ENCODE measurements at places on chromosomes 5 and 9.

DNA sequence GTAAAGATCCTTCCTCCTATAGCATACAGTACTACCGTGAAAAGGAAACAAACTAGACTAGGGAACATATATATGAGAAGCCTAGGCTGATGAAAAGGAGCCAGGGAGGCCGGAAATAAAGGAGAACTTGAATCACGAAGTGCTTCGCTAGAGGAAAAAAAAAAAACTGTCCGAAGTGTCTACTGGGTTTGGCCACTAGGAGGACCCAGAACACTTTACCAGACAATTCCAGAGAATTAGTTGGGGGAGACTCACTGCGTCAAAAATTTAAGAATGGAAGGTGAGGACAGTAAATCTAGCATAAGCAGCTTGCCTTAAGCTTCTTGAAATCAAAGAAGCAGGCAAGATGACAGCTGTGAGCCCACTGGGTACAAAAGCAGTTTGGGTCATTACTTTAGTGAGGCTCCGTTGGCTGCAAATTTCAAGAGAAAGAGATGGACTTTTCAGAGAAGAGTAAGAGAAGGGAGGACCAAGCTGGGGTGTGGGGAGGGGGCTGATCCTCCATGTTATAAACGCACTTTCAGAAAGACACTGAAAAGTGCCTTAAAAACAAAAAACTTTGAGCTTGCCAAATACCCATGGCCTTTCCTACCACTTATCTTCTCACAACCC lies 47.4 kb downstream of the P4HA2 start:
- no peak for DNase-seq

GRCh38 chr9:93699650-93700049 lies 123.3 kb downstream of the PHF2 start:
- DNase-seq: peak; percentile 77

DNA sequence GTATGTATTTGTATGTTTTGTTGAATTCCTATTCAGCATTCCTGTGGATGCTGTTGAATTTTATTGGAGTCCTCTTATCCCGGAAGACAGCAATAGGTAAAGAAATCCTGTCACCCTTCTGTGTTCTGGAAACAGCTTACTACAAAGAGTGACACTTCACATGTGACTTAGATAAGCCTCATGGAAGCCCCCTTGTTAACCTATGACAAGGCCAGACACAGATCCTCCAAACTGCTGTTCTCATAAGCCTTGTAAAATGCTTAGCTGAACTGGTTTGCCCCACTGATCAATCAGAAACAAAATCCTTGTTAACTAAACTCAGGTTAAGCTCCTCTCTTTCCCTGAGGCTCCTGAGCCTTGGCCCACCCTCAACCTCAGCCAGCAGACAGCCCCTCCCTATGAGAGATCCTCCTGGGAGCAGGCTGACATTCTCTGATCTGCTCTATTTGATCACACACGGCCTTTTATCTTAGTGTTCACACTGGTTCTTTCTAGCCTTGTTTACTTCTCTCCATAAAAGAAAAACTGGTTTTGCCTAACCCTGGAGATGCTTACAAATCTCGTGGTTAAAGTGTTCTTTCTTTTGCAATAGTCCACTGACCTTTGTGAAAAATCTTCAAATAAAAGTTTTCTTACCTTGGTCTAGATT lies 29.4 kb upstream of the ATP6V1G1 start:
- DNase-seq: no peak

DNA sequence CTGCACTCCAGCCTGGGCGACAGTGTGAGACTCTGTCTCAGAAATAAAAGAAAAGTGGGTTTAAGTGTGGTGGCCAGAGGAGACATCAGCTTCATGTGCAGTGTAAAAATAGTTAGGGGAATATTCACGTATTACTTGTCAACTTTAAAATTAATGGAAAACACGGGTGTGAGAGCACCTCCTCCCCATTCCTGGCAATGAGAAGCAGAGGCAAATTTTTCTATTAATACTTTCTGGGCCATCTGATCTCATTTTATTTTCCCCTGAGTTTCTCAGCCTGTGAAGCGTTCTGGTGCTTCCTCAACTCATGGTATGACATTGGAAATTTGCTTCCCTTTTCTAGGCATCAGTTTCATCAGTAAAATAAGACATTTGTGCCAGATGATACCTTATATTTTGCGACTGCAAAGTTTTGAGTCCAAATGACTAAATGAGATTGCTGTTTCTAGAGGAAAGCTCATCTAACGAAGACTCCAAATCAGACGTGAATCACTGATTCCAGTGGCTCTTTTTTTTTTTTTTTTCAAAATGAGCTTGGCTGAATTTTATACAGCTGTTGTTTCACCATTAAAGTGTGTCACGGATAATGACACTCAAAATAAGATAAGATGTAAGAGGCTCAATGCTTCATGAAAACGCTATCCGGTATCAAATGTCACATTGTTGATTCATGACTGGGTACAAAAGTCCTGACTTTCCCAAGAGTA lies 104.6 kb downstream of the MSX2 start:
- DNase-seq: no peak

- no peak for DNase-seq
These were observed 106.3 kb upstream of the SPOCK1 start for GRCh38 chr5:137605411-137605810.

- DNase-seq: no peak
These were observed 8.9 kb downstream of the PRRT1B start for GRCh38 chr9:131554087-131554842.

DNA sequence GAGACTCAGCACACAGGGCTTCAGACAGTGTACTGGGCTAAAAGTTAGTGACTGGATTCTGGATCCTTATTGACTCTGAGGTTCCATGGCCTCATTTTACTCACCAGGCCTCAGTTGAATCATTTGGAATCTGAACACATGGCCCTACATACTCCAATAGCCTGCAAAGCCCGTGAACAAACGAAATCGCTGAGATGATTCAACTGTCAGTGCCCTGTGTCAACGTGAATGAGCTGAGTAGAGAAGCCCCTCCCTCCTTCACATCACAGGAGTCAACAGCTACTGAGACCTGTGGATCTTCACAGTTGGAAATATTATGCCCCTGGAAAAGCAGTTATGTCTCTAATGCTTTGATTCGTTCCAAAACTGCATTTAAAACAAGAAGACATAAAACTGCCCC lies 429.3 kb downstream of the GADD45G start:
- no peak for DNase-seq

GRCh38 chr5:34686762-34687268 lies 30.7 kb downstream of the RAI14 start:
- DNase-seq: peak; percentile 94

- DNase-seq: peak; percentile 28
These were observed 94.2 kb downstream of the CRB2 start for GRCh38 chr9:123450098-123450770.

GRCh38 chr5:151058891-151059489 lies 21.8 kb downstream of the TNIP1 start:
- DNase-seq: no peak

GRCh38 chr9:135048046-135048757 lies 39.3 kb upstream of the OLFM1 start:
- peak; percentile 52 for DNase-seq

DNA sequence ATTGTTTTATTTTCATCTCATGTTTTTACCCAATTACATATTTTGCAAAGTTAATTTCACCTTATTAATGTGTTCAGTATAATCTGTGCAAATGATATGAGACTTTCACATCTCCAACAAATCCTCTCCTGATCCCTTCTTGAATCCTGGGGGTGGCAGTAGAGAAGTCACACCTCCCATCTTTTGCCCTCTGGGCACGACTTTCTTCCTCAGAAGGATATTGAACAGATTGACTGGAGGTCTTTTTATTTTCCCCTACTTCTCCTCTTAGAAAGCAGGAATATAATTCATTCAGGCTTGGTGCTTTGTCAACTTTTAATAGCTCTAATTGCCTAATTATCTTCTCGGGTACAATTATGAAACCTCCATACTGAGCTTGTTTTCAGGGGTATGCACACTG lies 1037.1 kb upstream of the NUDT12 start:
- DNase-seq: no peak

- DNase-seq: no peak
These were observed 208.0 kb upstream of the ANKRD55 start for GRCh38 chr5:56440871-56441740.

DNA sequence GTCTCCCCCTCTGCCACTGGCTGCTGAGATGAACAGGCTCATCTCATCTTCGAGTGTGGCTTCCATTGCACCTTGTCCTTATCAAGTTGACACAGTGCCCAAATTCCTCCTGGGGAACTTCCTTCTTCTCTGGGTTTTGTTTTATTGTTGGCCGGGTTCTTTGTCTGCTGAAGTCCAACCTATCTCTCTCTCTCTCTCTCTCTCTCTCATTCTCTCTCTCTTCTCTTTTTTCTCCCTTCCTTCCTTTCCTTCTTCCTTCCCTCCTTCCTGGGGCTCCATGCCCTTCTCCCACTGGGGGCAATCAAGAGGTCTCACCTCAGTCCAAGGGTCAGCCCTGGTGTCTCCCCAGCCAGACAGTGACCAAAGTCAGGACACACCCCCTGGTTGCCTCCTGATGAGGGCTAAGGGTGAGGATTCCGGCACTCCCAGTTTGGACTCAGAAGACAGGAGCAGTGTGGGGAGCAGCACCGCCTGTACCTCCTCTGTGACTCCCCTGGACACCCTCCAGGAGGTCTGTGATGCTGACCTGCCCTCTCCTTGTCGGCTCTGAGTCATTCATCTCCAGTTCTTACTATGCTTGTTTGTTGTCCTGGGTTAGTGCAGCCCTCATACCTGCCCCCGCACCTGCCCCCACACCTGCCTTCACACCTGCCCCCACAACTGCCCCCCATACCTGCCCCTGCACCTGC lies 30.7 kb downstream of the KCNT1 start:
- DNase-seq: no peak

GRCh38 chr9:21995006-21995665 lies 545 bp downstream of the CDKN2B-AS1 start:
- no peak for DNase-seq

GRCh38 chr9:111525056-111525977 lies at the start of gene ZNF483:
Gene ZNF483 (plus strand): TSS chr9:111525179. CDS start chr9:111527396, 2,217 bp downstream.
- no peak for DNase-seq

GRCh38 chr9:132472599-132472998 lies 62.6 kb downstream of the CFAP77 start:
- no peak for DNase-seq

DNA sequence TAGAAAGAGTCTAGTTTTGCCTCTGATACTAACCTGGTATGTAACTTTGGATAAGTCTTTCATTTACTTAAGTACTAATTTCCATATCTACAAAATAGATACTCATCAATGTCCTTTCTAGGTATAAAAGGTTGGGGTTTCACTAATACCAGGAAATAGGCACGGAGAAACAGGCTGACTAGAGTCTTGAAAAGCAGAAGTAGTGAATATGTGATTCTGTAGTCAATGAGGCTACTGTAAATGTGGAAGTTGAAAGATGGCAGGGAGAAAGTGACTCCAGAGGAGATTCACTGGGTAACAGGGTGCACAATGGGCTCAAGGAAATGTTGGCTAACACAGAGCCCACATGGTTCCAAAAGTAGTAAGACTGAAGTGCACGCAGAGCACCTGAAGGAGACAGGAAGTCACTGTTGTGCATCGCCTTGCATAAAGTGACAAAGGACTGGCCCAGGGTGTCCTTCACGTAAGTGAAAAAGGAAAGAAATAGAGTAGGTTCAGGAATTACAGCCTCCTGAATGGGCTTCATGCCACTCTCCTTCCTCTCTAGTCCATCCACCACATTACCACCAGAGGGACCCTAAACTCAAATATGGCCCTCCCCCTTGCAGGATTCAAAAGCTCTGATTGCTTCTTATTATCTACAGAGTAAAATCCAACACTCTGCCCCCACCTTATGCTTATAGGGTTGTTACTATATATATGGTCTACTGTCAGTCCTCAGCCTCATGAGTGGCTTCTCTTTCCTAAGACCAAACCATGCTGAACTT lies 288.0 kb upstream of the SMARCA2 start:
- DNase-seq: no peak

GRCh38 chr9:106846857-106847256 lies 16.1 kb upstream of the ZNF462 start:
- no peak for DNase-seq

- DNase-seq: no peak
These were observed at the start of gene RANBP3L for GRCh38 chr5:36301858-36302603. Gene RANBP3L (minus strand): TSS chr5:36301902. CDS start chr5:36301416, 486 bp downstream.

GRCh38 chr9:14797435-14797834 lies 74.9 kb upstream of the CER1 start:
- DNase-seq: no peak

GRCh38 chr5:180313677-180314505 lies 22.0 kb upstream of the MAPK9 start:
- no peak for DNase-seq

DNA sequence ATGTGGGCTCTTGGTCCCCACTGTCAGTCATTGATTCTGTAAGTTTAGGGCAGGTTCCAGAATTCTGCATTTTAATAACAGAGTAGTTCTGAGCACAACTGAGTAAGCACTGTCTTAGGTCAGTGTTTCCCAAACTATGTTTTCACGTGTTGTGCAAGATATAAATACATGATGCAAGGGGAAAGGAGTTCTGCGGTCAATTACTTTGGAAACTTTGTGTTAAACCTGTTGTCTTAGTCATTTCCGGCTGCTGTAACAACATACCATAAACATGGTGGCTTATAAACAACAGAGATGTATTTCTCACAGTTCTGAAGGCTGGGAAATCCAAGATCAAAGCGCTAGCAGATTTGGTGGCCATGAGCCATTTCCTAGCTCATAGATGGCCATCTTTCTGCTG lies 69.8 kb downstream of the EQTN start:
- no peak for DNase-seq

GRCh38 chr5:62326702-62327101 lies 20.7 kb downstream of the KIF2A start:
- no peak for DNase-seq

DNA sequence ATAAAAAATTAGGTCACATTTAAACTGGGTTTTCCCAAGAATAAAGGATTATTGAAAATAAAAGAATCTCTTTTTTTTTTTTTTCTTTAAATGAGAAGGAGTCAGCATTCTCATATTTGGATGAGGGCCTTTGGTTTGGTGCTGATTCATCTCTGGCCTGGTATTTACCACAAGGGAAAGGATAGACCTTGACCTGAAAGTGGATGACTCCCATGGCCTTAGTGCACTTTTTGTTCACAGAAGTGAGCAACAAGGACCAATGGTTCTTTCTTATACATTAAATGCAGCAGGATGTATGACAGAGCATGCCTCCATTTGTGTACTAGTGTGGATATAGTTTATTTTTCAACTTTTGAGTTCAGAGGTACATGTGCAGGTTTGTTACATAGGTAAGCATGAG lies 6.9 kb downstream of the YTHDC2 start:
- DNase-seq: no peak

- no peak for DNase-seq
These were observed 75.6 kb downstream of the USP20 start for GRCh38 chr9:129910628-129911567.

GRCh38 chr5:119371146-119371545 lies 15.3 kb downstream of the TNFAIP8 start:
- no peak for DNase-seq

DNA sequence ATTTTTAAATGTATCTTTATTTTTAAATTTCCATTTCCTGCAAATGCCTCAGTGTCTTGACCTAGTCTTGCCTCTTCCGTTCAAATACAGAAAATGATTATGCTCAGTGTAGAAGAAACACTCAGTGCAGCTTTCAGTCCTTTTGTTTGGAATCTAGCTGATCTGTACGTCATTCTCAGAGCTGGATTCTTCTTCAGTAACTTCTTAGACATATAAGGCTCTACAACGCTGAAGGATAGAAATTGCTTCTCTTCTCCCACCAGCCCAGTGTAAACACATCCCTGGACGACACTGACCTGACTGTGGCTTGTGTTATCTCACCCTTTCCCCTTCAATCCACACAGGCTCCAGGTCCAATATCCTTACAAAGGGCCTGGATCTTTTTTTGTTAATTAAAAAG lies 3.2 kb upstream of the ALDH1B1 start:
- DNase-seq: no peak

GRCh38 chr5:93675460-93676450 lies 65.6 kb downstream of the POU5F2 start:
- no peak for DNase-seq

- no peak for DNase-seq
These were observed 155.0 kb downstream of the MAN2A1 start for GRCh38 chr5:109844695-109845094.

Data from vagina (tissue), 2 donors.